ENCODE measurements at places on chromosomes 12 and 14. TPM values are rescaled to one million over a fixed set of nuclear protein-coding genes. Genes with fewer than 3 reads are reported as not detected.
A peak's percentile ranks its signal among the peaks of the same experiment; 100 is the strongest.

GRCh38 chr12:113996026-113996425 lies 29.9 kb upstream of the RBM19 start:
- peak; percentile 25 for DNase-seq

The RILPL1 gene
- 11.3 TPM for total RNA-seq

The MARCHF9 gene
- 12.5 TPM for total RNA-seq

The CPNE6 gene
- not detected for total RNA-seq

The FAM186B gene
- 0.95 TPM for total RNA-seq

The CMA1 gene
- total RNA-seq: not detected

The KSR2 gene
- total RNA-seq: not detected

GRCh38 chr12:6548556-6548955 lies 7.3 kb downstream of the IFFO1 start:
- DNase-seq: no peak

GRCh38 chr14:100764471-100765115 lies 37.9 kb downstream of the DLK1 start:
- DNase-seq: peak; percentile 77

DNA sequence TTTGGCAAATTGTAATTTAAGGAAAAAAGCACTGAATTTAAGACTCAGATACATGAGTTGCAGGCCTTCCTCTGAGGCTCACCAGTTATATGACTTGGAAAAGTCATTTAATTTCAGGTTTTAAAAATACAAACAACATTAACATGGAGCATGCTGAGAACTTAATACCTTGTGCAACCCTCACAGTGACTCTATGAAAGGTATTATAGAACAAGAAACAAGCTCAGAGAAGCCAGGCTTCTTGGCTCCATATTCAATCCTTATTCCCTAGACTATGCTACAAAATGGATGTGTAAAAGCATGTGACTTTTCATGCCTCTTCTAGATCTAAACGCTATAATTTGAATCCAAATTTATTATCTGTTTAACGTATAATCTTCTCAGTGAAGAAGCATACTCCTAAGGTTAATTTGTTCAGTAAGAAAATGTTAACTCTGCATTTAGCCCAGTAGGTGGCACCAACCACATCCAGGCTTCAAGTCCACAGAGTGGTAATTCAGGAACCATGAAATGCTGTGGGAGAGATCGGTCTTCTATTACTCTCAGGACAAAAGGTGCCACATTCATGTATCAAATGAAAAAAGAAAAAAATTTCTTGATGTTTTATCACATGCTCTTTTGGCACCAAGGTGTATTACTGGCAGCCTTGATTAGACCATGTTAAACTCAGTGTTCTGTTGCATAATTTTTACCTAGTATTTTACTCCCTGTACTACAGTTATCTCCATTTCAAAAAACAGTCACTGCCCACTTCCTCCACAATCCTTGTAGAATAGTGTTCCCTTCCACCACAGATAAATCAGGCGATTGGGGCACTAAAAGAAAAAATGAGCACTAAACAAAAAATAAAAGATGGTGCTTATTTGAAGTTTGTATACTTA lies 9.3 kb downstream of the CCDC196 start:
- peak; percentile 81 for DNase-seq

- no peak for DNase-seq
Observed at GRCh38 chr14:77498120-77498979, at the start of gene ISM2. TSS of gene ISM2 (minus strand) at chr14:77498816. CDS start at chr14:77498793, 23 bp downstream.

The MANSC1 gene
- 14.9 TPM for total RNA-seq

DNA sequence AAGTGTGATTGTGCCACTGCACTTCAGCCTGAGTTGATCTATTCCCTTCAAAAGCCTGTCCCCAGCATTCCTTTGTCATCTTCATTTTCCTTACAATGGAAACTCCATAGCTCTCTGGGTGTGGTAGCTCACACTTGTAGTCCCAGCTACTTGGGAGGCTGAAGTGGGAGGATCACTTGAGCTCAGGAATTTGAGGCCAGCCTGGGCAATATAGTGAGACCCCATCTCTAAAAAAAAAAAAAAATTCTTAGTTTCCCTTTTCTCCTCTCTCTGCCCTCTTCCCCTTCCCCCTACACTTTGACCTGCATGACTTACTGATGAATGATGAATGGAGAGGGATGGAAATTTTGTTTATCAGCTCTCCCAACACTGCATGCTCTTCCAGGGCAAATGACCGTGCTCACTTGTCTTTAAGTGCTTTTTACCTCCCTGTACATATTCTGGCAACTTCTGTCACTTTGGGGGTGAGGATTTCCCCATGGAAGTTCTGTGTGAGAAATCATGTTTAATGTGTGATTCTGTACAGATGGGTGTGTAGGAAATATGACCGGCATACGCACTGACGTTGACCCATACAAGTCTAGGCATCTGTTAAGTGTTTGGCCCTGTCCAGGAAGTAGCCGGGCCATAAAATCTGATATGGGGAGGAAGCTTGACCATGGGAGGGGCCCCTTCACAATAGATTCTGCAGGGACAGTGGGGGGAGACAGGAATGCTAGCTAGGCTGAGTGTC lies 65.4 kb downstream of the ZFP36L1 start:
- DNase-seq: no peak
